Metanephros (tissue), 2 donors: ENCODE measurements at places on chromosomes 7 and 10. TPM values are rescaled to one million over a fixed set of nuclear protein-coding genes. Genes with fewer than 3 reads are reported as not detected.

IFIT2 gene
- total RNA-seq, result 8.4 TPM

BTRC gene
- 18.3 TPM for total RNA-seq

LIPF gene
- total RNA-seq, result 0.41 TPM

NAT16 gene
- not detected for total RNA-seq

HSPA12A gene
- 26.6 TPM for total RNA-seq

PNLIPRP3 gene
- not detected for total RNA-seq

NKX2-3 gene
- total RNA-seq, result not detected

C7orf33 gene
- not detected for total RNA-seq

ZNF425 gene
- 4.6 TPM for total RNA-seq

LRIT1 gene
- total RNA-seq, result not detected

TBX20 gene
- total RNA-seq, result not detected

OR2A5 gene
- not detected for total RNA-seq

CHAT gene
- not detected for total RNA-seq

ENKUR gene
- total RNA-seq, result 1.3 TPM
